ENCODE measurements at places on chromosomes 3 and 15.
A peak's percentile ranks its signal among the peaks of the same experiment; 100 is the strongest.

GRCh38 chr15:68278345-68278594, 725 bp downstream of the FEM1B start:
- DNase-seq: no peak

GRCh38 chr3:181899702-181900101, 188.0 kb downstream of the SOX2 start:
- no peak for DNase-seq

DNA sequence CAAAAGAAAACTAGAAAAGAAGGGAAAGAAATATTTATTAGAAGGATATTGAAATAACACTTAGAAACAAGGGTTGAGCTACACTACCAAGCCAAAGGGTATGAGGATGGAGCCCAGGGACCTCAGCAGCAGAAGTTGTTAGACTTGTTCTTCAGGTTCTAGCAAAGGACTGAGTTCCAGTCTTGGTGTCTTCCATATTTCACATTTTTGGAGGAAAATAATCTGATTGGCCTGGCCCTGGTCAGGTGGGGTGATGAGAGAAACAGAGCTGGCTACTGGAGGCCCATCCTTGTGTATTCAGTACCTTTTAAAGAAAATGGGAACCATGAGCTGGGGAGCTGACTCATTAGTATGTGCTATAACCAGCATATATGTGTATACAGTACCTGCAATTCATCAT, 28.2 kb downstream of the PPP4R2 start:
- no peak for DNase-seq

GRCh38 chr15:50523851-50524251, 22.6 kb downstream of the USP50 start:
- DNase-seq: no peak

- DNase-seq: no peak
Measured at GRCh38 chr3:112781599-112781998, 65.1 kb downstream of the CD200R1L start.

DNA sequence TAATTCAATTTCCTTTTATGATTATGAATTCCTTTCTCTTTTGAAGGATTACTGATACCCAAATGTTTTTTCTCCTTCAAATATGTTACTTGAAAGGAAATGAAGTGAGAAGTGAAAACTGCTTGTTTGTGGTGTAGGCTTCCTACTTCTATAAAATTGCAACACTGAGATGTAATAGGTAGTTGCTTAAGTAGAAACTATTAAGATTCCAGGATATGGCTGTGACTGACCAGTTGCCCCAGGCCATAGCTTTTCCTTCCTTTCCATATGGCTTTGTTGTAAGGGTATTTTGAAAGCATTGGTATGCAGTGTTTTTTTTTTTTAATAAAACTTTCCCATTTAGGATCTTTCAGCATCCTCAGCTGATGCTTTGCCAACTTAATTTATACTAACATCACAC, 28.5 kb downstream of the DNAJC13 start:
- DNase-seq: no peak

DNA sequence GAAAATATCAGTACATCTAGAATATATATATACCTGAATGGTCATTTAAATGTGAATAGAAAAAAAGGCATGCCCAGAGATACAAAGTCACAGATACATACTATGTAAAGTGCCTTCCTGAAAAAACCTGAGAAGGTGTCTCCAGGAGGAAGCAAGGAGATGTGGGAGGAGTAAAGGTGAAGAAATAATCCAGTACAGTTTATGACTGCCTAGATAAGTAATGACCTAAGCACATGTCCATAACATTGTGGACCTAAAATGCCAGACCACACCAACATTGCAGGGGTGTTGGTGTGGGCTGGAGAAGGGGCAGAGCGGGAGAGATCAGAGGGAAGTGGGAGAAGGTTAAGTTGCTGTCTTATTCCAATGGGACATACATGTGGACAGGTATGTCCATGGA, 226.9 kb downstream of the ZNF621 start:
- DNase-seq: no peak

DNA sequence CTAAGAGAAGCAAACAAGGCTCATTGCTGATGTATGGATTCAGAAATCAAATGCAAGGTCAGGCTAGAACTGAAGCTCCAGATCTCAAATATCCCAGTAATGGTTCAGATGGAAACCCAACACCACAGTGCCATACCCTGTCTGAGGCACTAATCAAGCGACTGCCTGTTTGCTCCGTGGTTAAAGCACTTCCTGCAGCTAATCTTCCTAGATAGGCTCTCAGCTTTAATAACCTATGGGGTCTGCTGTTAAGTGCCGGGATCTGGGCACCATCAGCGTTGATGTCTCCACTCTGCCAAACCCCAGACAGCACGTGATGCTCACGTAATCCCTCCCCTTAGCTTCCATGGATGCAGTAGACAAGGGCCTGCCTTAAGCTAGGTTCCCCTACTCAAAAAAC, 262.6 kb downstream of the MECOM start:
- DNase-seq: no peak

- no peak for DNase-seq
Measured at GRCh38 chr3:31367518-31367917, 165.2 kb upstream of the STT3B start.

GRCh38 chr3:81300324-81300927, 461.0 kb downstream of the GBE1 start:
- peak; percentile 15 for DNase-seq

DNA sequence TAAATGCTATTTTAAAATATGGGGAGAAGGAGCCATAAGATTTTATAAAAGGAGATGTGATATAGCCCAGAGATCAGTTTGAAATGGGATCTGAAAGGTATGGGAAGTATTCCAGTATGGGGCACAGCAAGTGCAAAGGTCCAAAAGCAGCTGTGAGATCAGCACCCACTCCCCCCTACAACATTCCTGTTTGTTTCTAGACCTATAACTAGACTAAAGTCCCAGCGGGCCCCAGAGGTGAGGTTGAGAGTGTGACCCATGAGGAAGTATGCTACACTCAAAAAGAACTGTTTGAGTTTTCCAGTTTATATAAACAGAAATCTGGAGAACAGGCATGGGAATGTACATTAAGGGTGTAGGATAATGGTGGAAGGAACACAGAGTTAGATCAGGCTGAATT, 152.5 kb downstream of the TBC1D5 start:
- no peak for DNase-seq

DNA sequence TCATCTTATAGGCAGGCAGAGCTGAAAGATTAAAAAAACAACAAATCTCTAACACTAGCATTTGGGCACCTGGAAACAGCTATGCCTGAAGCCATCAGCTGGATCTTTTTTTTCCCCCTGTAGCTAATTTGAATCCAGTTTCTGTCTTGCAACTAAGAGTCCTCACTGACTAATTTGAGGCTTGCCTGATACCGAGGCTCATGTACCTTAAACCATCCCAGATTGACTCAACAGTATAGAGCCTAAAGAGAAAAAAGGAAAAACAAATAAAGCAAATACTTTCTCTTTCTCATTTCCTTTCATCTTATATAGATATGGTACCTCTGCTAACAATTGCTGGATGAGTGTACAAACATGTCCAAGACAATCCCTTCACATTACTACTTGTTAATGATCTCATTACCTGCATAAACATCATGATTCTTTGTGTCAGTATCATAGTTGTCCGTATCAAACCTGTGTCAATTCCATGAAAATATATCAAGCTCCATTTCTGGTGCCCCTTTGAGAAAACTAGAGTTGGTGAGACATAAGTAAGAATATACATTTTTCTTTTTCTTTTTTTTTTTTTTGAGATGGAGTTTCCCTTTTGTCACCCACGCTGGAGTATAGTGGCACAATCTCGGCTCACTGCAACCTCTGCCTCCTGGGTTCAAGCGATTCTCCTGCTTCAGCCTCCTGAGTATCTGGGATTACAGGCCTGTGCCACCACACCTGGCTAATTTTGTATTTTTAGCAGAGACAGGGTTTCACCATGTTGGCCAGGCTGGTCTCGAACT, 43.1 kb downstream of the BHLHE40 start:
- DNase-seq: no peak

DNA sequence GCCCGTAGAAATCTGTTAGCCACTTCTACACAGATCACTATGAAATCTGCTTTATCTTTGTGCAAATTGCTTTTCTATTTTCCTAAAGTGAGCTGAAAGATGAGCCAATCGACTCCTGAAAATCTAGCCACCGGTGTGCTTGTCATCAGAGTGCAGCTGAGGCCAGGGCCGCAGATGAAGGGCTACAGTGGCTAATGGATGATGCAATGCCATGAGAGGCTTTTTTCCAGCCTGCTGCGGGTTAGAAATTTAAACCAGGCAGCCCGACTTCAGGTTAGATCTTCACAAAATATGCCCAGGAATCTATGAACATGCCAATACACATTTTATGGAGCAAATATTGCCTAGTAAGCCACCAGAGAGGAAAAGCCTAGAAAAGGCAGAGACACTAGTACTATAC, 948.2 kb upstream of the CFAP20DC start:
- DNase-seq: no peak

- DNase-seq: no peak
Measured at GRCh38 chr3:76811418-76811817, 228.5 kb upstream of the ROBO2 start.

DNA sequence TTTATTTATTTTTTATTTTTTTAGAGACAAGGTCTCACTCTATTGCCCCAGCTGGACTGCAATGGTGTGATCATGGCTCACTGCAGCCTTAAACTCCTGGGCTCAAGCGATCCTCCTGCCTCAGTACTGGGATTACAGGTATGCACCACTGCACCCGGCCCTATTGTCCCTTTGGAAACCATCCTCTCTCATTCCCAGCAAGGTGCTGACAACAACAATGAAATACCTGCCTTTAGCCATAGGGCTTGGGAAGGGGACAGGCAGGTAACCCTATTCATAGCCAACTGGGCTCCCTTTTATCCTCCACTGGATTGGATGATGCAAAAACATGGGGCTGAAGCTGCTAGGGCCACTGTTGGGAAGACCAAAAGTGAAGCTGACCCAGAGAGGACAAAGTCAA, 43.1 kb downstream of the SCAP start:
- no peak for DNase-seq

DNA sequence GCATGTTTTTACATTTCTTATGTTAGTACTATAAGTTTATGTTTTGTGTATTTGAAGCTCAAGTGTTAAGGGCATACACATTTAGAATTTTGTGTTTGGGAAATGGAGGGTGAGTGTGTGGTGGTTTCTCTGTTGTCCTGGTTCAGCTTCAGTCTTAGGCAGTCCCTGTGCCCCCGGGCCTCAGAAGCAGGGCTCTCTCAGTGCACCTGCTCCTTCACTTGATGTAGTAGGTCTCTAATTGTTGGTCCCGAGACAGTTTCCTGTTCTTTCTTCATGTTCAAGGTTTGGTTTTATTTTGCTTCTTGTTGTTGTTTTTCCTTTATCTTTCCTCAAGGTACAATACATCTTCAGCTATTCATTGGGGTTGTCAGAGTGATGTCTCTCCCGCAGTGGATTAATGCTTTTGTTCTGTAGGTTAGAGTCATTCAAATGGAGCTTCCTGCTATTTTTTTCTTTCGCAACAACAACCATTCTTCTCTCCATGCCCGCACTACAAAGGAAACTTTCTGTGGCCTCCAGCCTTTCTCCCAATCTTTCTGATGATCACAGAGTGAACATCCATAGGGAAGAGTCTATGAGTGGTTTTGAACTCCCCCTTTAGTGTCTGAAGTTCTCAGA, 177.8 kb upstream of the GOLGA6L4 start:
- no peak for DNase-seq

DNA sequence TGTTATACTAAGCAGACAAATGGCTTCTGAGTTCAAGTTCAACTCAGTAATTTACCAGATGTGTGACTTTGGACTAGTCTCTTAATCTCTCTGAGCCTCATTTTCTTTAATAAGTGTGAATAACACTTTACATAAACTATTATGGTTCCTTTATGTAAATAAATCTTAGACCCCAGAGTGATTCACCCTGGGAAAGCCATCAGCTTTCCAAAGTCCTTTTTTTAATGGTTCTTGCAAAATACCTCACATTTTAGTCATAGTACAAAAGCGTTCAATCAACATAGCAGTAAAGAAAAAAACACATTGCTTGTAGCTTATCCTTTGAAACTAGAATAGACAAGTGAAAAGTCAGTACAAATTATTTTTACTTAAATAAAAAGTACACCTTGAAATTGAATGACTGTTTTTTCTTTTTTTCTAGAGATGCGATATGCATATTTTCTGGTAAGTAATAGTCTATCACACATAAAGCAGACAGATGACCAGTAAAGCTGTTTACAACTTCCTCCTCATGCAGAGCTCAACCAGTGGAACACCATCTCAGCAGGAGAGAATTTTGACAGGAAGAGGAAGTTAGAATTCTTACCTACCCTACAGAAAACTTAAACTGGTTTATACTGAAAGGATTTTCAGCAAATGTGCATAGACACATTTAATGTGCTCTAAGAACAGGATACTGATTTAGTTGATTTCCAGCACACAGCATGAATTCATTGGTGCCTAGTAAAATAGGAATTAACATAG, 123.0 kb upstream of the AGBL1 start:
- no peak for DNase-seq

DNA sequence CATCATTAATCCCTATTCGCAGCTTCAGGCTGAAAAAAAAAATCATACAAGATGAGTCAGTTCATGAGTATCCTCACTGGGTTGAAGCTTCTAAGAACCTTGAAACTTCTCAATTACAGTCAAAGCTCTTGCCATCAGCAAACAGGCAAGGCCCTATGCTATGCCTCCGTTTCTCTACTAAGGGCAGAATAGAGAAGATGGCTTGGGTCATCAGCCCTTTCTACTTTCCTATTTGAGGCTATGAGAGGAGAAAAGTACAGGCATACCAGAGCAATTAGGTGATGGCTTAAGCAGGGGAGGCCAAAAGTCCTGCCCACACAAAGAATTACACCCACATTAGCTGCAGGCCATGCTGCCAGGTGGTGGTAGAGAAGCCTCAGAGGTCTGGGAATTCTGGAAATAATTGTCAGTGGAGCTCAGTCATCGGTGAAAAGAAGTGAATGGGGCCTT, 89.0 kb downstream of the MRPL46 start:
- no peak for DNase-seq

DNA sequence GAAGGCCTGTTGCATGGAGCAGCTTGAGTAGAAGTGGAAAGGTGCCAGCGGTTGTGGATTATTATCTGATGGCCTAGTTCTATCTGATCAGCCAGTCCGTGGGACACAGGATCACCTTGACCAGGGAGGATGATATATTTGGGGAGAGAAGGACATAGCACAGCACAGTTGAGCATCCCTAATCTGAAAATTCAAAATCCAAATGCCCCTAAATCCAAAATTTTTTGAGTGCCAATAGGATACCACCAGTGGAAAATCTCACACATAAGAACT, 6.0 kb downstream of the CSPG4 start:
- DNase-seq: no peak

- no peak for DNase-seq
Measured at GRCh38 chr15:67232591-67232990, 21.9 kb downstream of the AAGAB start.

DNA sequence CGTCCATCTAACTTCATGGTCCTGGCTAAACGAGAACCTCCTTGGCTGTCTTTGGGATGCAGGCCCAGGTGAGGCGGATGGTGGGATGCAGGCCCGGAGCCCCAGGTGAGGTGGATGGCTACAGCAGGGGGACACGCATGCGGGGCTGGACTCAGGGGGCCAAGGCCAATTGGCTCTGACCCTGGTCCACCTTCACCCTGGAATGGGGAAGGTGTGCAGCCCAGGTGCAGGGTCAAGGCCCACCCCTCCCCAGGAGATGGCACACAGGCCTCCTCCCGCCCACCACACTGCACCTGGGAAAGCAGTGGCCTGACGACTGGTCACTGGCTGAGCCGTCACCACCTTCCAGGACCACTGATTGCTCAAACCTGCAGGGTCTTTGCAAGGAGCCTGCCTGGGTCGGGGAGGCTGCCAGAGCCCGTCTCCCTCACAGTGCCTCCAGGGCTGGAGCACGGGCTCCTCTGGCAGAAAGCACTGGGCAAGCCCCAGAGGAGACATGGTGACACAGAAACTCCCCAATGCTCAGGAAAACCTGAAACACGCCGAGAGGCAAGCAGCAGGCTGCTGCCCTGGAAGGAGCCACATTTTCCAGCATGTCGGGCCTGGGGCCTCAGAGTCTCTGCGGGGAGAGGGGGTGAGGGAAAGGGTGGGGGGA, 159.6 kb downstream of the LRRK1 start:
- no peak for DNase-seq
